Esophagus mucosa (tissue), 1 donor: ENCODE measurements at places on chromosomes 2 and 18.

DNA sequence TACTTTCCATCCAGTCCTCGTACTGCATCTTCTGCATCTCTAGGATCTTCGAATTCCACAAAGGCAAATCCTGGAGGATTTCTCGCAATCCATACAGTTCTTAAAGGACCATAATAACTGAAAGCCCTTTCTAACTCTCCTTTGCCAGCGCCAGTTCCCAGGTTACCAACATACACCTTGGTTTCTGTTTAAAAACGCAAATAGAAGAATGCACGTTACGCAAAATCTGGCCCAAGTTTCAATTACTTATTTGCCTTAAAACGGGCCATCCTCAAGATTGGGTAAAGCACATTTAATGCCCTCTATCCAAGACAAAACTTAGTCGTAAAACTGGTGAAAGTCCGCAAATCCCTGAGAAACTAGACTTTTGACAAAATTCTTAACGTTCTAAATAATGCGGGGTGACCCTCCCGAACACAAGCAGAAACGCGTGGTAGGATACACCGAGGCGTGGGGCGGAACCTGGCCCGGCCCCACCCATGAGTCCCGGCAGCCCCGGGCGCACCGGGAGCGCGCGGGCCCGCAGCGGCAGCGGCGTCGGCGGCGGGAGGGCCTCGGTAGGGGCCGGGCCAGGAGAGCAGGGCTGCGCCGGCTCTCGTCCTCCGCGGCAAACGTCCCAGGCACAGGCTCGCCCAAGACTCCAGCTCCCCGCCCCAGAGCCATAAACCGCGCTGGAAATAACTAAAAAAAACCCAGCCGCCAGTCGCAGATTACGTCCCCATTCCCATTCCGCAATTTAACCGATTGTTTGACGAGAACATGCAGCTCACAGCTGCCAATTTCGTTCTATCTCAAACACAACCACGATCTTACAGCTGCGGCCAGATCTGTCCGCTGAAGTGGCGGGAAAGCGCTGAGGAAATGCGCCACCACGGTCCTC, 910 bp downstream of the SRSF7 start:
- peak; percentile 75 for ATAC-seq

DNA sequence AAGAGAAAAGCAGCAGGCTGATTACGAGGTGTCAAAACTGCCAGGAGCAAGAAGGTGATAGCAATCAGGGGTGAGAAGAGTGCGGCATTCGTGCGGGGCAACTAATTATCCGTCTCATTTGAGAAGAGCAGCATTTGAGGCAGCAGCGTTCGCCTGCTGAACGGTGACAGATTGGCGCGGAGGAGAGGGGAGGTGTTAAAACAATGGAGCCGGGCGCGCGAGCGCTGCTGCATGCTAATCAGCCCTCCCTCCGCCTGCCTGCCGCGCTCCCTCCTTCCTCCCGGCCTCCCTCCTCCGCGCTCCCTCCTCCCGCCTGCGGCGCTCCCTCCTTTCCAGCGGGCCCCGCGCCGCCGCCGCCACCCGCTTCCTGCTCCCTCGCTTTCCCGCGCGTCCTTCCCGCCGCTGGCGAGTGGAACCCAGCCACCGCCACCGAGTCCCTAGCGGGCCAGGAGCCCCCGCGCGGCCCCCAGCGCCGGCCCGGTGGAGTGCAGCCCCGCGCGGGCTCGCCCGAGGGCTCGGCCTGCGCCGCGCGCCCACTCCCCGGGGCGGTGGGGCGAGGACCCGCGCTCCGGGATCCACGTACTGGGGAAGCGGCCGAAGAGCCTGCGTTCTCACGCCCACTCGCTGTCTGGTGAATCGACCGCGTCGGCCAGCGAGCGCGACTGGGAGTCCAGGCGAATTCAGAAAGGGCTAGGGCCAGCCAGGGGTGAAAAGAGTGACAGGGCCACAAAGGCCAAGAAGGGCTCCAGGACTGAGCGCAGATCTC, 69.5 kb upstream of the PSMD14 start:
- ATAC-seq: peak; percentile 67

- ATAC-seq: no peak
Observed at GRCh38 chr2:71476495-71476894, 23.1 kb downstream of the DYSF start.

DNA sequence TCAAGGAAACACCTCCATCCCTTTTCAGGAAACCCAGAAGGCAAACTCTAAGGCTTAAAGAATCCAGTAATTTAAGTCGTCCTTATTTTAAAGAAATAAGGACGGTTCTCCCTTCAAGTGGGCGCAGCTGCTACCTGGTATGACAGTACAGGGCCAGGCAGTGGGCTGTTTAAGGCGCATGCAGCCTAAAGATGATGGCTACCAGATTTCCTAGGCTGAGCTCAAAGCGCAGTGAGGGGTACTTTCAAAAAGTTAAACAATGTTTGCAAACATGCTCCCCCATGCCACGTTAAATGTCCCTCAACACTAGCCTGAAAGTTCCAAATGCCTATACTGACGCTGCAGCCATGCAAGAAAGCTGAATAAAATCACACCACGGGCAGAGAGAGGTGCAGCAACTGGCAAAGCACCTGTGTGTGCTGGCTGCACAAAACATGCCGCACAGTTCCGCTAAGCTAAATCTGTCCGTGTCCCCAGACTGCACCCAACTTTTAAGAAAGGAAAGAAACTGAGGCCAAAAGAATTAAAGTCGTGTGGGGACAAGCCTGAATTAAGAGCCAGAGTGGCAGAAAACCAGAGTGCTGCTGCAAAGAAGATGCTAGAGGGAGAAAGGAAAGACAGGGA, 583 bp downstream of the HIBCH start:
- ATAC-seq: peak; percentile 23

GRCh38 chr2:80054346-80054675, 250.2 kb downstream of the LRRTM1 start:
- ATAC-seq: no peak

DNA sequence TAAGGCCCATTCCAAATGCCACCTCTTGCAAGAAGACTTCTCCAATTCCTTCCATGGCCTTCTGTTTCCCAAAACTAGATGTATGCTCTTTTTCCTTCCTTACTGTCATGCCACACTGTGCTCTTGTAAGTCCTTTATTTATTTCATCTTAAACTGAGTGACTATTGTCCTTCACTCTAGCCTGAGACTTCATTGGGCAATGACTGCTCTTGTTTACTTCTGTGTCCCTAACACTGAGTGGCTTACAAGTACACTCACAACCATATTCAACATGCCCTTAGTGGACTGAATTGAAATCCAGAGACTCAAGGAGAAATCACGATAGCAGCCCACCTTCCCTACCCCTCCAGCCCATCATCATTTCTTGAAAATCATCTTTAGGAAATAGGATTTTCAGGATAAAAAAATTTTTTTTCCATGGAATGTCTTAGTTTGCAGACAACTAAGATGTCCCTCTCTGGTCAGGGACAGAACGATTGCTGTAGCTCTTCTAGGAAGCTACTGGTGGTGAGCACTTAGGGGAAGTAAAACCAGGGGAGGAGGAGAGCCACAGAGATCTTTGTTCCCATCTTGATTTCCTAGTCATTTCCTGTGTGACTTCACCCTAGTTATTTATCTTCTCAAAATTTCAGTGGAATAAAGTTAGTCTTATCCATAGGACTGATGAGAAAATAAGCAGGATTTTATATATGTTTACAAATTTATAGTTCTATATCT, 80.7 kb downstream of the CYRIA start:
- no peak for ATAC-seq

DNA sequence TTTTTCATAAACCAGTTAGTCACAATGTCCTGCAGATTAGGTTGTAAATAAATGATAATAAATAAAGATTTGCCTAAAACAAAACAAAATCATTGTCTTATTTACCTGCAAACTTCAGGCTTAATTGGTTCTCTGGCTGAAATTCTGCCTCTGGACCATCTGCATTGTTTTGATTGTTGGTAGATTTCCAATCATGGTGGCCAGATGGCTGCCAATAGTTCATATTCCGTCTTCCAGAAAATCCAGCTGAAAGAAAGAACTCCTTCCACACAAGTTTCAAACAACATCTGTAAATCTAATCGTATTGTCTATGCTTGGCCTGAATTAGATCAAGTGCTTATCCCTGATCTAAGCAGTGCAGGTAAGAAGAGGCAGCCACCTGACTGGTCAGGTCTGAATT, 771.1 kb upstream of the ZEB2 start:
- ATAC-seq: no peak

- ATAC-seq: no peak
Observed at GRCh38 chr2:99898336-99899048, 243.9 kb downstream of the AFF3 start.

GRCh38 chr18:74420481-74420880, 36.6 kb downstream of the DIPK1C start:
- ATAC-seq: no peak

DNA sequence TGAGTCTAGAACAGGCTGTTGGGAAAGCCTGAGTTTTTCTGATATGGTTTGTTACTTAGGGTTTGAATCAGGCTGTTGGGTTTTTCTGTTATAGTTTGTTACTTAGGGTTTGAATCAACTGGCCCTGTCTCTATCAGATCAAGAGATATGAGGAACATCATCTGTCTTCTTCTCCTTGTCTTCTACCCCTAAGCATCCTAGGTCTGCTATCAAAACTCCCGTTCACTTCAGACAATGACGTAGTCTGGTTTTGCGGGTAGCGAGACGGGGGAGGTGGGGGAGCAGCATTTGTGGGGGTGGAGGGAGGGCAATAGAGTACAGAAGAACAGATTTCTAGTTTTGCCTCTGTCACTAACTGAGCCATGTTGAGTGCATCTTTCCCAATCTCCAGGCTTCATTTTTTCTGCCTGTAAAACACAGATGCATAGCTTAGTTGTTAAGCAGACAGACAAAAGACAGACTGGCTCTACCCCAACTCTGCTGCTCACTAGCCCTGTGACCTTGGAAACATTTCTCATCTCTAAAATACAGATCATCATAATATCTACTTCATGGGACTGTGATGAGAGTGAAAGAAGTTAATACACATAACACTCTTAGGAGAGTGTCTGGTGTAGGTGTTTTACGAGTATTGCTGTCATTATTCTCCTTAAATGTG, 9.1 kb downstream of the TNP1 start:
- ATAC-seq: no peak

GRCh38 chr18:23442958-23443357, 10.1 kb upstream of the RIOK3 start:
- no peak for ATAC-seq

DNA sequence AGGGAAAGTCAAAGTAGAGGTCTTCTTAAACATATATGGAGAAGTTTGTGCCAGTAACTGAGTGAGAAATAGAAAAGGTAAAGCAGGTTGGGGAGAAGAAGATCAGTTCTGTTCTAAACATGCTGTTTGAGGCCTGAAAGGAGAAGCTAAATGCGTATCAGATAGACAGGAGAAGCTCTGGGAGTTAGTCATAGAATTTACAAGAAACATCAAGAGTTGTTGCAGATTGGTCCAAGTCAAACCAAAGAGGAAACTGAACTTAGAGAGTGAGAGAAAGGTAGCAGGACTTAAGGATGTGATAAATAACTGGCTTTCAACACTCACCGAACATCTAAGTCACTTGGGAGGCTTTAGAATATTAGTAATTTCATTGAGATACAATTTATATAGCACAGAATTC, 29.2 kb upstream of the CERS6 start:
- ATAC-seq: no peak

- ATAC-seq: peak; percentile 19
Observed at GRCh38 chr18:12328179-12328823, 20.3 kb downstream of the TUBB6 start.

DNA sequence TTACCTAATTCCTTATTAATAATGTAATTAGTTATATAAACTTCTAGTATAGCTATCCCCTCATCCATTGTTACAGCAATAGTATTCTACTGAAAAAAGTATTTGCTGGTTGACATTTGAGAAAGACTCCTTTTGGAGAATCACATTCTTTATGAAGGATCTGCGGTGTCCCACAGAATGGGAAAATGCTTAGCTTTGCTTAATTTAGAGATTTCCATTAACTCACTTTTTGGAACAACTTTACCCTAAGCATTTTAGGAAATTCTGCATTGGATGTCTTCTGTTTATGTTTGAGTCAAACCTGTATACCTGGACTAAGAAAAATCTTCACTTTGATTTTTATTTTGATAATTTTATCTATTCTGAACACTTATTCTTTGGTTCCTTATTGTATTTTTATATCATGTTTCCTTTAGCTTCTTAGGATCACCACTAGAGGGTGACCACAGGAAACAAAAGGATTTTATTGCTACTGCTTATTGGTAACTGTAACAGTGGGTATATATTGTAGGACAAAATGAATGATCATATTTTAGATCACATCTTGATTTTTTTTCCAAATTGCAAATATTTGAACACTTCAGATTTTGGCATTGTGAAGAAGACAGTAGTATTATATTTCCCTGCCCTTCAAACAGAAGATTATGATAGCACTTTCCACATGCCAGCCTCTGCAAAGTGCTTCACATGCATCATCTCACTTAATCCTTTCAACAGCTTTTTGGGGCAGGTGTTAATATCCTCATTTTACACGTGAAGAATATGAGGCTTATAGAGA, 79.6 kb downstream of the MIB1 start:
- no peak for ATAC-seq

GRCh38 chr2:48145845-48146452, 239.7 kb upstream of the FBXO11 start:
- no peak for ATAC-seq

- ATAC-seq: no peak
Observed at GRCh38 chr18:34794348-34794747, 84.2 kb downstream of the DTNA start.

GRCh38 chr2:20614201-20615067, 36.5 kb downstream of the HS1BP3 start:
- no peak for ATAC-seq

DNA sequence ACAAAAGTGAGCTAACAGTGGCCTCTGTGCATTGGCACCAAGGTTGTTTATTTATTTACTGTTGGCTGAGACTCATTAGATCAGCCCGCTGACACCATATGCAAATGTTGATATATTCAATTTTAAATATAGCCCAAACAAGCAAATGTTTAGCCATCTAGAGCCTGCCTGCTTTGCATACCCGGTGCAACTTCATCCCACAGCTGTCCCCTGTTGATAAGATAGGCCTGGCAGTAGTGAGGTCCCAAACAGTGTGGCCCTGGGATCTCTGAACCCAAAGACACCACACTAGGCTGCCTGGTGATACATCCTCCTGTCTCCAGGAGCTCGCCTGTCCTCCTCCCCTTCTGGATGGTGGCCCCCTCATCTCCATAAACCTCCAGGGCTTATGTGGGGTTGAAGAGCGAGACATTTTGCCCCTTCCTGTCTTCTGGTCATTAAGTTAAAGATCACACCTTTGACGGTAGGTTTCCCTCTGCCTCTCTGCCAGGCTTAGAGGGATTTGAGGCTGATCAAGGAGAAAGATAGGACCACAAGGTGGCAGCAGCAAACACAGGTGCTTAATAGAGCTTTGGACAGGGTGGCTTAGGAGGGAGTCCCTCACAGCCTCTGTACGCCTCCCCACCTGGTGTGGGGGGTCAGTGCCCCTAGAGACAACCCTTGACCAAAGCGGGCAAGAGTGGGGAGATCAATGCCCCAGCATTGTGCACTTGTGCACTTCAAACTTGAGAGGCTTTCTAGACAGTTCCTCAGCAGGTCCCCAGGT, 23.7 kb upstream of the MYO5B start:
- ATAC-seq: peak; percentile 70

DNA sequence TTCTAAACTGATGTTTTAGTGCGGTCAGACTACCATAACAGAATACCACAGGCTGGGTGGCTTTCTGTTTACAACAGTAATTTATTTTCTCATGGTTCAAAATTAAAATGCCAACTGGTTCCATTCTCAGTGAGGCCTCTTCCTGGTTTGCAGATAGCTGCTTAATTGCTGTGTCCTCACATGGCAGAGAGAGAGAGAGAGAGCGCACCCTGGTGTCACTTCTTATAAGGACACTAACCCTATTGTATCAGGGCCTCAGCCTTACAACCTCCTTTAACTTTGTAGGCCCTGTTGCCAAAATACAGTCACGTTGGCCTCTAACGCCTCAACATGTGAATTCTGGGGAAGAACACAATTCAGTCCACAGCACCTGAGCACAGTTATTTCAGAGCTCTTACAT, 37.5 kb upstream of the ZNF385B start:
- peak; percentile 69 for ATAC-seq
